ENCODE measurements at places on chromosomes 2 and 18.

DNA sequence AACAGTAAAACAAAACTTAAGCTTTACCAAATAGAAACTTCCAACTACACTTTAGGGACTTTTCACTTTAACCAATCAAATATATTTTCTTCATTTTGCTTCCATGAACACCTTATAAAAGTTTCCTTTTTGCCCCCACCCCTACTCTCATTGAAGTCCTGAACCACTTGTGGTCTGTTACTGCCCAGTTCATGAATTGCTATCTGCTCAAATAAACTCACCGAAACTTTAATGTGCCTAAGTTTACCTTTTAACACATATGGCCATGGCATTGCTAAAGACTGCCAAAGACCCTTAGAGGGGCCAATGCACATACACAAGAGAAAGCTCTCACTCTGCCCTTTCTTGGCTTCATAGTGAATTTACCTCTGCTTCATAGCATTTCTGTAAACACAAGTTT lies 195.3 kb downstream of the RND3 start:
- DNase-seq, result no peak

DNA sequence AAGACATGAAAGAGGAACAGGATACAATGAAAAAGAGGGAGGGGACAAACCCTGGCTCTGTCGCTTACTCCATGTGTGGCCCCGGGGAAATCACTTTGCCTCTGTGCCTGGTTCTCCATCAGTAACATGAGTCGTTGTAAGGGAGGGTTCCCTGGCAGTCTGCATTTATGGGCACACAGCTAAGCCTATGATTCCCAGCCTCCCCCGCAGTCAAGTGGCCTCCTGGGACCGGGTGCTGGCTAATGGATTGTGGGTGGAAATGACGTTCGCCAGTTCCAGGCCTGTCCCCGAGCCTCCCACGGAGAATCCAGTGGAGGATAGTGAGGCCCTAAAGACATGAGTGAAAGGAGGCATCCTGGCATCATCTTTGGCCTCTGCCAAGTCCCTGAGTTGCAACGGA lies 42.7 kb downstream of the SFXN5 start:
- no peak for DNase-seq

- DNase-seq, result no peak
Measured at GRCh38 chr18:58755304-58756010, 84.2 kb downstream of the MALT1 start.

GRCh38 chr2:45980161-45980865 lies 316.9 kb upstream of the EPAS1 start:
- DNase-seq, result no peak

DNA sequence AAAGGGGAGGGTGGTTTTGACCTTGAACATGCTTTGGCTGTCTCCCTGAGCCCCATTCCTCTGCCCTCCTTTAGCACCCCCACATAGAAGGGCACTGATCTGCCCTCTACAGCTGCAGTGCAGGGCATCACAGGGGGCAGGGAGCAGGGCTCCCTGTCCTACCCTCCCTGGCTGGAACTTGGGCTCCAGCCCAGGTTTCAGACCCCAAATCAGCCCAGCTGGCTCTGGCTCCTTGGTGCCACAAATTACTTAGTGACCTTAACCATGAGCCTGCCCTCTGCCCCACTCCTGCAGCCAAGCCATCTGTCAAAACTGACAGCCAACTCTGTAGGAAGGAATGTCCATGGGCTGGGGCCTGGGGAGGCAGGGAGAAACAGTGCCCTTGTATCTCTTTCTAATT lies 105.6 kb downstream of the MAPK4 start:
- no peak for DNase-seq

DNA sequence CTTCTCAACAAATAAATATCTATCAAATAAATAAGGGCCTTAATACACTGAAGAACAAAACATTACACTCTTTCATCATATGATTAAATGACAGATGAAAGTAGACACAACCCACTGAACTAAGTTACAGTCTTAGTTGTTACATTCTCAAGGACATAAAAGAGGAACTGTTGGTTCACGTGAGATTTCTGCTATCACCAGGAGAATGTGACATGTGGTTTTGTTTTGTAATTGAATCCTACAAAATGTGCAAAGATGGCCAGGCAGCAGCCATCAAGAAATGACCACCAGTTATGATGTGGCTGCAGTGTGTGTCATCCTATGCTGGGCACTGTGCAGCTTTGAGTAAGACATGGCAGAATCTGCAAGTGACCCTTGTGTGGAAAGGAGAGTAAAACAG lies 310.6 kb upstream of the PIK3C3 start:
- DNase-seq, result no peak

GRCh38 chr2:140770645-140771044 lies 1360.2 kb downstream of the LRP1B start:
- no peak for DNase-seq

GRCh38 chr18:63422864-63423304 lies 608 bp upstream of the VPS4B start:
- DNase-seq, result no peak

DNA sequence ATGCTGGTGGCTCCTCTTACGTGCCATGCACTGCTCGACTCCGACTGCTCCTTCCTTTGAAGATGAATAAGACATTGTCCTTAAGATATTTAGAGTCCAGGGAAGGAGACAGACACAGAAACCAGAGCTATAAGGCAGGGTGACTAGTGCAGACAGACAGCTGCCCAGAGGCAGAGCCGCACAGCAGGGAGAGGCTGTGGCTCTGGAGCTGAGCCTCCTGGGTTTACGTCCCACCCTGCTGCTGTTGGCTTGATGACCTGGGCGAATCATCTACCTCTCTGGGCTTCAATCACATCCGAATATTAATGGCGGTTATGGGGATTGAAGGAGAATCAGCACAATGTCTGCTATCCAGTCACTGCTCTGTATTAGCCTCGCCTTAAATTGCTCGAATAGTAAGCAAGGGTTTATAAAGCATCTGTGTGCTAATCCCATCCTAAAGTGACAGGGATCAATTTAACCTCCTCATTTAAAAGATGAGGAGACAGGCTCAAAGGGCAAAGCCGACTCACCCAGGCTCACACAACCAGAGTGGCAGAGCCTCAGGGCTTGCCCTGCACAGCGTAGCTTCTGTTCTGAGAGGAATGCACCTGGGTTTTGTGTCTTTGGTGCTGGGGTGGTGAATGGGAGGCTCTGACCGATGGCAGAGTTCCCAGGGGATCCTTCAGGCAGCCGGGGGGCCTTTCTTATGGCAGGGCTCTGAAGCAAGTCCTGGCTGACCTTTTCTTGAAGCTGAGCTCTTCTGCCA lies 284.1 kb downstream of the MYCN start:
- DNase-seq, result no peak

DNA sequence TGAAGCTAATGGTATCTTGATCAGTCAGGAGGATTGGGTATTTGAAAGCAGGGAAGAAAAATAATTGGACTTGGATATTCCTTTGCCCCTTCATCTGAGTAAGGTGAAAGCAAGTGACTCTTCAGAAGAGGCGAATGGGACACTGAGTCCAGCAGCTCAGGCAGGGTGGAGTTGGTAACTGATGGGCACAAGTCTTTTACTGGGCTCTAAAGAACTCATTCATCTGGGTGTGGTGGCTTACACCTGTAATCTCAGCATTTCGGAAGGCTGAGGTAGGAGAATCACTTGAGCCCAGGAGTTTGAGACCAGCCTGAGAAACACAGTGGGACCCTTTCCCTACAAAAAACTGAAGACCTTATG lies 11.2 kb downstream of the CFLAR start:
- DNase-seq, result no peak

DNA sequence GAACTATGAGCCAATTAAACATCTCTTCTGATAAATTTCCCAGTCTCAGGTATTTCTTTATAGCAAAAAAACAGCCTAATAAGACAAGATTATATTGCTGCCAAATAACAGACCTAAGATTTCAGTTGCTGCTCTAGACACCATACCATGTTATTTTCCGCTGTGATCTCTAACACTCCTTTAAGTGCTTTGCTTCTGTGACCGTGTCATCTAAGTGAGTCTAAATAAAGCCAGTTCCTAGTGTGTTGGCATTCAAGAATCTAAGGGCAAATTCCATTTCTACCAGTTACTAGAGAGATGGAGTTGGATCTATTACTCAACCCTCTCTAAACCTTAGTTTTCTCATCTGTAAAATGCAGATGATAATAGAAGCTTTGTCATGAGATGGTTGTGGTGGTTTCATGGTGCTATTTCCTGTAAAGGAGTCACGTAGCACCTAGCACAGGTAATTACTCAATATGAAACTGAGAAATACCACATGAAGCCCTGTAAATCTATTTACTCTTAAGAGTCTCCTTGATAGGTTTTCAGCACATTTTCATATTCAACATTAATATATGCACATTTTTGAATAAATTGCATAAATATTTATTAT lies 40.5 kb downstream of the SPHKAP start:
- DNase-seq, result no peak

DNA sequence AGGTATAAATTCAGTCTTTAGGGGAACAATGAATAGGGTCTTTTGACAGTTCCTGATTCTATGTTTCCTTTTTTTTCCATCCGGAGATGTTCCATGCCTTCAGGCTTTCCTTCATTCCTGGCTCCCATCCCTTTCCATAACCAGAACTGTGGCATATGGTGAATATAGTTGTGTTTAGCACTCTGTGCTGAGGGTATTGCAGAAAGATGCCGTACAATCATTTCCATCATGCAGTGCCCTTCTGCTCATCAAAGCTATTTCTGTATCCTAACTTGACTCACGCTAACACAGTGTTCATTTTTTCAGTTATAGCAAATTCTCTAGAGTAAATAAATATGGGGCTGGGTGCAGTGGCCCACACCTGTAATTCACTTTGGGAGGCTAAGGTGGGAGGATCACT lies 131.9 kb upstream of the EML6 start:
- DNase-seq, result no peak

DNA sequence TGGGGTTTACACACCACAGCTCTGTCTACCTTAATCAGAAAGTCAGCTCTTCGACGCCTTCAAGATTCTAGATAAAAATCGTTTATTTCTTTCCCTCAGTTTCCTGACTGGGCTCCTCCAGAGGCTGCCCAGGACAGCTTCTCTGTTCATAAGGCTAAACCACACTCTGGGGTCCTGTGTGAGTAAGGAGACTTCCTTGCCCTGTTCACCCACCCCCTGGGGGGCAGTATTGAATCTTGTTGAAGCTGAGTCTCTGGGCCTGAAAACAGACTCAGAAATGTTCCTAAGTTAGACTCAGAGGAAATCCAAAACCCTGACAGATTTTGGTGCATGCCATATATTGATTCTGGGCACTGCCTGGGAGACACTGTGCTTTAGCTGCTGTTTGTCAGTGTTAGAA lies 43.0 kb downstream of the G6PC2 start:
- DNase-seq, result no peak

- DNase-seq, result no peak
Measured at GRCh38 chr2:155830351-155830750, 502.2 kb downstream of the NR4A2 start.

- DNase-seq, result no peak
Measured at GRCh38 chr2:11491348-11491933, 25.5 kb upstream of the E2F6 start.

- DNase-seq, result no peak
Measured at GRCh38 chr2:145012806-145013205, 492.9 kb upstream of the ZEB2 start.

DNA sequence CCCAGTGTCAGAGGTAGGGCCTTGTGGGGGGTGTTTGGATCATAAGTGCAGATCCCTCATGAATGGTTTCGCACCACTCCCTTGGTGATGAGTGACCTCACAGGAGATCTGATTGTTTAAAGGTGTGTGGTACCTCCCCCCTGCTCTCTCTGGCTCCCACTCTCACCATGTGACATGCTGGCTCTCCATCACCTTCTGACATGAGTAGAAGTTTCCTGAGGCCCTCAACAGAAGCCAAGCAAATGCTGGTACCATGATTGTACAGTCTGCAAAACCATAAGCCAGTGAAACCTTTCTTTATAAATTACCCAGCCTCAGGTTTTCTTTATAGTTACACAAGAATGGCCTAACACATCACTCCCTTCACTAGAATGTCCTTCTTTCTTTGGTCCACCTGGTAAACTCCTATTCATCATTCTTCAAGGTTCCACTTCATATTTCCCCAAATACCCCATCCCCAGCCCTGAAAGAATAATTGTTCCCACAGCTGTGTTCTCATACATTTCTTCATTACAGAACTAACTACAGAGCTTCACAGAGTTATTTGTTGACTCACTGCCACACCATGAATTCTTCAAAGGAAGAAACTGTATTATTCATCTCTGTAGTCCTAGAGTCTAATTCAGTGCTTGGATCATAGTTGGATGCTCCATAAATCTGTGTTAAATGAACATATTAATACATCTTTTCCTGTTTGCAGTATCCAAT lies 81.2 kb upstream of the STK17B start:
- DNase-seq, result no peak

DNA sequence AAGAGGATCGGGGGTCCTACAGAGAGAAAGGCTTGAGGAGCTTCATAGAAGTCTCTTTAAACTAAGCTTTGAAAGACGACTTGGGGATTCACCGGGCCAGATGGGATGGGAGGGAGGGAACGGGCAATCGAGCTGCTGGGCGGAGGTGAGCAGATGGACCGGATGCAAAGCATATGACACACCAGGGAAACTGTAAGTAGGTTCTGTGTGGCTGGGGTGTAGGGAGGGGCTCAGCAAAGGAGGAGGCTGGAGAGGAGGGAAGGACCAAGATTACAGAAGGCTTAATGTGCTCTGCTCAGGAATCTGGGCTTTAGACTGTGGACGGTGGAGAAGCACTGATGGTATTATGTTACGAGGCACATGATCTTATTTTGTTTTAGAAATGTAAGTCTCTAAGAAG lies 131.5 kb downstream of the MAIP1 start:
- DNase-seq, result no peak

- peak; percentile 8 for DNase-seq
Measured at GRCh38 chr2:238950551-238950950, 102.7 kb downstream of the TWIST2 start.

- DNase-seq, result no peak
Measured at GRCh38 chr2:171217330-171217729, 56.6 kb upstream of the TLK1 start.

GRCh38 chr2:105597806-105598803 lies 146.6 kb upstream of the NCK2 start:
- no peak for DNase-seq

DNA sequence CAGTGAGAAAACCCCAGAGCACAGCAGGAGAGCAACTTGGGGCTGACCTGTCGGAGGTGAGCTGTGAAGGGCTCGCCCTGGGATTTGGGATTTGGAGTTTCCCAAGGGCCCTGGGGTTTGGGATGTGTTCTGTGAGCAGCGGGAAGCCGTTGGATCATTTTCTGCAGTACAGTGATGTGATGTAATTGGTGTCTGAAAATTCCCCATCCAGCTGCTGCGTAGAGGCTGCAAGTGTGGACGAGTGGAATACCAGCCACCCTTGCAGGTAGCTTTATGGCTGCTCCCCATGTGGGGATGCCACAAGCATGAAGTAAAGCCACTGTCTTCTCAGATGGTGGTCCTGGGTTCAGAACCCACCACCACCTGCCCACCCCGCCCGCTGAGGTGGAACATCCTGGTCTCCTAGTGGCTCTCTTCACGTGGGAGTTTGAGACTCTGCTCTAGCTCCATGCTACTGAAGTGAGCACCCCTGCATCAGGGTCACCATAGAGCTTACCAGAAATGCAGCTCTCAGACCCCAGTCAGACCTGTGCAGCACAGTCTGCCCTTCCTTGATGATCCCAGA lies 15.0 kb downstream of the IMPA2 start:
- no peak for DNase-seq

- DNase-seq, result no peak
Measured at GRCh38 chr18:20988726-20989125, 122.9 kb downstream of the ROCK1 start.
